ENCODE measurements at places on chromosomes 3 and 15. TPM values are rescaled to one million over a fixed set of nuclear protein-coding genes. Genes with fewer than 3 reads are reported as not detected.
A peak's percentile ranks its signal among the peaks of the same experiment; 100 is the strongest.

DNA sequence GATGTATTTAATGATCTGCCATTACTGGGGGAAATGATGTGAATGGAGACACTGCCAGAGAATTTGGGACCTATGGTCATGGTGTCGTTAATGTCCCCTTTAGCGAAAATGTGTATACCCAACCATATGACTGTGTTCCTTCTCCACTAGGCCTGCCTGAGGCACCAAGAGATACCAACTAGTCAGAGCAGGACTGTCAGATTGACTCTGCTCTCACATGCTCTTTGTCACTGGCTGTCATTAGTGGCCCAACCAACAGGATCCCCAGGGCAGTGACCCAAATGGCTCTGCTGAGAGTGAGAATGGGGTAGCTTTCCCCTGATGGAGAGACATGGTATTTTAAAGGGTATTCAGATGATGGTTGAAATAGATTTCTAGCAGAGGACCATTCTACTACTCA lies 2.8 kb downstream of the TAGLN3 start:
- no peak for DNase-seq

GRCh38 chr3:43071313-43071893 lies 34.5 kb downstream of the POMGNT2 start:
- no peak for DNase-seq

GRCh38 chr15:78007211-78007931 lies 70.1 kb downstream of the TBC1D2B start:
- DNase-seq, result no peak

DNA sequence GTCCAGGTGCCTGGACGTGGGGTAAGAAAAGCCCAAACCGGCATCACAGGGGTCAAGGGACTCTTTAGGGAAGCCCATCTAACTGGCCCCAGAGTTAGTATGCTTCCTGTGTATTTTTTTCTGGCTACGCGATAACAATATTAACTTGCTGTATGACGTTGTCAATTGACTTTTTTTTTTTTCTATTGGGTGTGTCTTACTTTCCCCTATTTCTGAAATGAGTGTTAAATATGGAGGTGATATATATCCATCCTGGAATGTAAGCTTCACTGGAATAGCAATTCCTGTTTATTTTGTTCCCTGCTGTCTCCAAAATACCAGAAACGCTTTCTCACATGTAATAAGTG lies 598 bp upstream of the GMNC start:
- no peak for DNase-seq

- DNase-seq, result peak; percentile 29
These were observed 83.5 kb downstream of the C3orf70 start for GRCh38 chr3:185069037-185070030.

- DNase-seq, result peak; percentile 50
These were observed 62.5 kb upstream of the ANKRD28 start for GRCh38 chr3:15860014-15860934.

DNA sequence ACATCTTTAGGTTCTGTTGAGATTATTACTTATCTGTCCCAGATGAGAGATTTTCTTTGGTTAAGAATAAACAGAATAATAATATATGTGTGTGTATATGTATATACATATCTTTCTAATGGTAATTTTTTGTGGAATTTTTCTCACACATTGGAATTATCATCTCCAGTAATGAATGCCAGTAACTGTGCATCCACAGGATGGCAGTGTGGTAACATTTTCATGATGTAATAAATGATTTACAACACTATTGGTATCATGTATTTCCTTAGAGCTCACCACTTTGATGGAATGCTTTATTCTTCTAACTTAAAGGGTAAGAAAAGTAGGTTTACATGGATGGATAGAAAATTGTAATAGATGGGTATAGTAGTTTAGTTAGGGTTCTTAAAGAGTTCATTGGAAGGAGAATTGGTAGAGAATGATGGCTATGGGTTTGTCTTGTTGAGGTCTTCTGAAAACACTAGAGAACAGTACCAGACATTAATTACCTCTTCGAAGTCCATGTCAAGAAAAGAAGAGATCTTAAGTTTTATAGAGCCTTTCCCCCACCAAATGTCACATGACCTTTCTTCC lies 78.1 kb downstream of the STT3B start:
- DNase-seq, result peak; percentile 41

- DNase-seq, result no peak
These were observed 176.4 kb downstream of the TJP1 start for GRCh38 chr15:29645841-29646240.

DNA sequence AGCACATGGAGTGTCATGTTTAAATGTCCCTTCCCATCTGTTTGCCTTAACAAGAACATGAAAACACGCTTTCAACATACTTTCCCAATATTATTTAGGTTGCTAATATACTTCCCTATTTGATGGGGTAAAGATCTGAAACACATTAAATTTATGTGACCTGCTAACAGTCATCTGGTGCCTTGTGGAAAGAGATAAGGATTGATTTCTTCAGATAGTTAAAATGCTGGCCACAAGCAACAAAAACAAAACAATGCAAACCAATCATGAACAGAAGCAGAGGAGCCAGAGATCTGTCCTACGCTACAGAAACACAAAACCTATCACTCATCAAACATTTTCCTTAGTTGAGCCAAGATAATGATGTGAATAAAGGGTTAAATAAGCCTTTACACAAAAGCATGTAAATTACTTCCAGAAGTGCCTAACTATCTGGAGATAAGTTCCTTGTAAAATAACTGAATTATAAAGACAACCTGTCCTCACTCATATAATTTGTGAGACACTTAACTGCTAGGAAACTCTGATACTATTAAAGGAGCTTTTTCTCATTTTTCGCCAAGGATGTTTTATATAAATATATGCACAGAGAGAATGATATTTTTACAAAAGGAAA lies 109.9 kb downstream of the NSUN3 start:
- DNase-seq, result no peak

GRCh38 chr3:168495270-168495669 lies 399.5 kb upstream of the GOLIM4 start:
- no peak for DNase-seq

- DNase-seq, result no peak
These were observed 352.3 kb downstream of the PTPRG start for GRCh38 chr3:61913701-61914100.

GRCh38 chr3:181699171-181699903 lies 12.4 kb upstream of the SOX2 start:
- no peak for DNase-seq

GP9 gene
- not detected for total RNA-seq

PP2D1 gene
- not detected for total RNA-seq

WDR76 gene
- 4.7 TPM for total RNA-seq

COMMD4 gene
- total RNA-seq, result 70.3 TPM

GPR160 gene
- total RNA-seq, result 96.2 TPM

P2RY1 gene
- total RNA-seq, result 14.0 TPM

OPA1 gene
- total RNA-seq, result 49.0 TPM

SLC6A1 gene
- 5.7 TPM for total RNA-seq

HTR3E gene
- total RNA-seq, result not detected
